Naive thymus-derived CD8-positive, alpha-beta T cell (primary cell): ENCODE measurements at places on chromosomes 6 and 20. TPM values are rescaled to one million over a fixed set of nuclear protein-coding genes. Genes with fewer than 3 reads are reported as not detected.

GRCh38 chr6:157822245-157823000 is 623 bp upstream of the SNX9 start:
- peak; percentile 22 for DNase-seq

DNA sequence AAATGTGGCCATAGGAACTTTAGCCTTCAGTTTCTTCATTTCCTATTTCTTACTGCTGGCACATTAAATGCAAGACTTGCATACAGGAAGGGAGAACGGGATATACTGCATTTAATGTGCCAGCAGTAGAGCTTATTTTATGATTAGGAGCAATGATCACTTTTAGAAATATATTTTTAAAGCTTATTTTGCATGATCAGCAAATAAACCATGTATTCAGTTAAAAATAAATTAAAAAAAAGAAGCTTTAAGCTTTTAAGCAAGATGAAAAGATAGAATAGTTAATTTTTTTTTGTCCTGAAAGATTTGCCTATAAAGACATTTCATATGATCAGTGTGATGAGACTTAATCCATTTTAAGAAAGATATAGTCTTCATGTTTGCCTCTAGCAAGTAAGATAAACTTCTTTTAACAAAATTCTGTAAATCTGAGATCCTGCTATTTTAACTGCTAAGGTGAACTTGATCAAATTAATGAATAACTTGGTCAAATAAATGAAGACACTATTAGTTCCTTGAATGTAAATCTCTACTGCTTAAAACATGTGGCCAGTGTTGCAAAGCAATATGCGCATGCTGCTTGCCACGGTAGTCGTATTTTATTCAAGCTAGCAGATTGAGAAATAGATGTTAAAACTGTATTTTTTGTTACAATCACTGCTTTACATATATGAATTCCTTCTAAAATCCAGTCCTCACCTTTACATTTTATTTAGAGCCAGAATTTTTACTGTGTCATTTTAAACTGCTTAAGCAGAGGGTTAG is 36.2 kb upstream of the HCRTR2 start:
- no peak for DNase-seq

DNA sequence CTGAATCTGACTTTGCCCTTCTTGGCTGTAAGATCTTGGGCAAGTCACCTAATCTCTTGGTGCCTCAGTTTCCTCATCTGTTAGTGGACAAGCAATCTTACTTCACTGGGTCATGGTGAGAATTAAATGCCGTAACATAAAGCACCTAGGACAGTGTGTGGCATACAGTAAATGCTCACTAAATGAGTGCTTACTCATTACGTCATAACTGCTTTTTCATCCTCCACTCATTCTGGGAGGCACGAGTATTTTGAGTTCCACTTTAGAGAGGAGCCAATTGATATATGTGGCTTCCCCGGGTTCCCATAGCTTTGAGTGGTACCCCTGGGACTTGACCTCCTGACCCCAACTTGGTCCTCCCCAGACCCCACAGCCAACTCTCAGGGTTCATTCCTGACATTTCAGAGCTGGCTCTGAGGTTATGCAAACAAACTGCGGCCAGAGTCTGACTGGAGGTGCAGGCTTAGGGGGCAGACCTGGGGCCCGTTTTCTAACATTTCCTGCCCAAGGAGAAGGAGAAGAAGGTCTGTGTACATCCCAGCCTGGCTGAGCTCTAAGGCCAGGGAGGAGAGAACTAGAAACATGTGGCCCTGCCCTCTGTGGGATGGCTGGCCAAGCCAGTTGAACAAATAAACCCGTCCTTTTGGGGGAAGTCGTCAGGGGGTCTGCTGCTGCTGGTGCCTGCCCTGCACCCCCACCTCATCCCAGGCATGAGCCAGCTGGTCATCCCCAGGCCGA is 5.8 kb downstream of the ANGPT4 start:
- no peak for DNase-seq

The MYL9 gene
- not detected for total RNA-seq

- DNase-seq, result no peak
Measured at GRCh38 chr6:17967668-17968518, 19.5 kb downstream of the KIF13A start.

The KCNS1 gene
- not detected for total RNA-seq

The SCRT2 gene
- total RNA-seq, result not detected

- DNase-seq, result no peak
Measured at GRCh38 chr20:25052255-25053194, 5.4 kb downstream of the ACSS1 start.

GRCh38 chr20:43736588-43737158 is 9.9 kb upstream of the GTSF1L start:
- DNase-seq, result no peak

GRCh38 chr6:62746968-62747367 is 460.9 kb upstream of the KHDRBS2 start:
- DNase-seq, result no peak
